Esophagus muscularis mucosa (tissue), 4 donors: ENCODE measurements at places on chromosomes 5 and 9. TPM values are rescaled to one million over a fixed set of nuclear protein-coding genes. Genes with fewer than 3 reads are reported as not detected.

- H3K27me3 ChIP-seq, result no peaks in the 10 kb centered on the region
- peaks cover 3% of the 10 kb centered on the region for H3K4me1 ChIP-seq
- peak; percentile 66 for DNase-seq
- no peak overlapping the region for H3K27ac ChIP-seq
- H3K36me3 ChIP-seq, result no peaks in the 10 kb centered on the region
Measured at GRCh38 chr5:72015103-72015548, 92.1 kb upstream of the MAP1B start.

DNA sequence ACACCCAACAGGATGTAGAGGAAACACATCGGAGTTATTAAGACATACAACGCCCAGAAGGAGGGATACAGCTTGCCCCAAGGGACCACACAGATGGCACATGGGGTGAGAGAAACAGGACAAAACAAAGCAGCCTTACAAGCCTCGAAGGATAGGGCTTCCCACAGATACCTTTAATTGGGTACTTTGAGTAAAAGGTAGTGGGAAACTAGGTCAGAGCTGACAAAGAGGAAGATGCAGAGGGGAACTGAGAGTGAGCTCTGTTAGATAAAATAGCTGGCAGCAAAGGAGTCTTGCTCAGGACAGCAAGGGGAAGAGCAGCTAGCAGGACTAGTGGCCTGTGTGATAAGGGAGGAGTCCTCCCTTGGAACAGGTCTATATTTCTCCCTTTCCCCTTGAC, 48.2 kb downstream of the OTP start:
- H3K27ac ChIP-seq, result no peak overlapping the region
- no peaks in the 10 kb centered on the region for H3K4me1 ChIP-seq
- no peak overlapping the region for H3K4me3 ChIP-seq
- no peaks in the 10 kb centered on the region for H3K27me3 ChIP-seq
- DNase-seq, result no peak

GRCh38 chr5:137822158-137822764, 45.4 kb upstream of the MYOT start:
- no peak for DNase-seq
- H3K27me3 ChIP-seq, result no peaks in the 10 kb centered on the region

GRCh38 chr5:57692582-57693487, 210.2 kb upstream of the ACTBL2 start:
- H3K4me3 ChIP-seq, result no peak overlapping the region
- no peaks in the 10 kb centered on the region for H3K36me3 ChIP-seq
- peak overlapping the region; percentile 25 for H3K27ac ChIP-seq
- H3K27me3 ChIP-seq, result no peaks in the 10 kb centered on the region
- peaks cover 49% of the 10 kb centered on the region for H3K4me1 ChIP-seq
- no peak for DNase-seq

The FOXD4L6 gene
- 0.33 TPM for total RNA-seq

GRCh38 chr5:139784488-139784887, 11.1 kb upstream of the PSD2 start:
- no peaks in the 10 kb centered on the region for H3K27me3 ChIP-seq
- H3K27ac ChIP-seq, result no peak overlapping the region
- H3K4me3 ChIP-seq, result no peak overlapping the region
- H3K36me3 ChIP-seq, result no peaks in the 10 kb centered on the region

DNA sequence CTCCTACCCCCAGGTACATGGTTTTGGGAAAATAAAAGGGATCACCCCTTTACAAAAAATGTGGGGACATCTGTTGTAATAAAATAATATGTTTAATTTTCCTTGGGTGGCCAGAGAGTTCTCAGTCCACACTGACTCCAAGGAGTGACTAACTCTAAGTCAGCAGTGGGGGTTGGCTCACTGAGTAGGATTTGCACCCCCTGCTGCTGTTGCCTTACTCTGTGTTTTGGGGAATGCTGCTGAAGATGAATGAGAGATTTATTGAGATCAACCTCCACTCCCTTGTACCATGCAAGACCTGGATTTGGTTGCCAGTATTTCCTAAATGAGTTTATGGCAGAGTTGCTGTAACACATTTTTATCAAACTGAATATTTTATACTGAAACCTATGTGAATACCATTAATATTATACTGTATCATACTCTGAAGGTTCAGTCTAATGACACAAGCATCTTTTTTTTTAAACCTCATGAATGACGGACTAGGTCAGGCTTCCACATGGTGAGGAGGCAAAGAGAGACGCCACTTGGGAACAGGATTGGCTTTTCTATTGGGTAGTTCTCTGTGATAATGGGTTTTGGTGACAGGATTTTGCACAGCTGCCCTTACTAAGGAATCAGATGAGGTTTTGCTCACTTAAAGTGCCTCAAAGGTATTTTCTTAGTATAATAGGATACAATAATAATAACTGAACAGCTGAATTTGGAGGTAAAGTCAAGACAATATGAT, 121.3 kb upstream of the OSMR start:
- H3K27me3 ChIP-seq, result no peaks in the 10 kb centered on the region
- no peak overlapping the region for H3K4me3 ChIP-seq
- no peak for DNase-seq
- H3K27ac ChIP-seq, result no peak overlapping the region
- peaks cover 7% of the 10 kb centered on the region for H3K4me1 ChIP-seq
- H3K36me3 ChIP-seq, result no peaks in the 10 kb centered on the region

GRCh38 chr9:113403646-113404045, 2.6 kb upstream of the ALAD start:
- H3K36me3 ChIP-seq, result peaks cover 4% of the 10 kb centered on the region
- H3K4me3 ChIP-seq, result no peak overlapping the region
- H3K27me3 ChIP-seq, result no peaks in the 10 kb centered on the region
- DNase-seq, result no peak
- H3K27ac ChIP-seq, result no peak overlapping the region
- H3K4me1 ChIP-seq, result peaks cover 26% of the 10 kb centered on the region

- no peak overlapping the region for H3K27ac ChIP-seq
- H3K4me3 ChIP-seq, result no peak overlapping the region
- H3K27me3 ChIP-seq, result no peaks in the 10 kb centered on the region
- H3K4me1 ChIP-seq, result peaks cover 17% of the 10 kb centered on the region
- H3K36me3 ChIP-seq, result no peaks in the 10 kb centered on the region
Measured at GRCh38 chr9:77505232-77505631, 142.9 kb downstream of the GNA14 start.

The BRINP1 gene
- total RNA-seq, result not detected

- no peaks in the 10 kb centered on the region for H3K4me1 ChIP-seq
- no peaks in the 10 kb centered on the region for H3K27me3 ChIP-seq
- H3K36me3 ChIP-seq, result no peaks in the 10 kb centered on the region
- H3K27ac ChIP-seq, result no peak overlapping the region
- DNase-seq, result no peak
Measured at GRCh38 chr5:23268136-23268535, 239.3 kb upstream of the PRDM9 start.

- no peak for DNase-seq
- no peaks in the 10 kb centered on the region for H3K36me3 ChIP-seq
- peak overlapping the region; percentile 20 for H3K27ac ChIP-seq
- peaks cover 34% of the 10 kb centered on the region for H3K4me1 ChIP-seq
- no peaks in the 10 kb centered on the region for H3K27me3 ChIP-seq
Measured at GRCh38 chr9:84670138-84671041, 861 bp downstream of the NTRK2 start.

The SLC4A9 gene
- not detected for total RNA-seq

The CYLC2 gene
- not detected for total RNA-seq

- no peaks in the 10 kb centered on the region for H3K36me3 ChIP-seq
- H3K27me3 ChIP-seq, result no peaks in the 10 kb centered on the region
- no peak for DNase-seq
- no peak overlapping the region for H3K4me3 ChIP-seq
Measured at GRCh38 chr9:37565661-37566618, 10.2 kb downstream of the FBXO10 start.

- H3K4me1 ChIP-seq, result no peaks in the 10 kb centered on the region
- DNase-seq, result no peak
- no peak overlapping the region for H3K4me3 ChIP-seq
- no peak overlapping the region for H3K27ac ChIP-seq
Measured at GRCh38 chr5:166594567-166594966, 1696.9 kb upstream of the WWC1 start.

DNA sequence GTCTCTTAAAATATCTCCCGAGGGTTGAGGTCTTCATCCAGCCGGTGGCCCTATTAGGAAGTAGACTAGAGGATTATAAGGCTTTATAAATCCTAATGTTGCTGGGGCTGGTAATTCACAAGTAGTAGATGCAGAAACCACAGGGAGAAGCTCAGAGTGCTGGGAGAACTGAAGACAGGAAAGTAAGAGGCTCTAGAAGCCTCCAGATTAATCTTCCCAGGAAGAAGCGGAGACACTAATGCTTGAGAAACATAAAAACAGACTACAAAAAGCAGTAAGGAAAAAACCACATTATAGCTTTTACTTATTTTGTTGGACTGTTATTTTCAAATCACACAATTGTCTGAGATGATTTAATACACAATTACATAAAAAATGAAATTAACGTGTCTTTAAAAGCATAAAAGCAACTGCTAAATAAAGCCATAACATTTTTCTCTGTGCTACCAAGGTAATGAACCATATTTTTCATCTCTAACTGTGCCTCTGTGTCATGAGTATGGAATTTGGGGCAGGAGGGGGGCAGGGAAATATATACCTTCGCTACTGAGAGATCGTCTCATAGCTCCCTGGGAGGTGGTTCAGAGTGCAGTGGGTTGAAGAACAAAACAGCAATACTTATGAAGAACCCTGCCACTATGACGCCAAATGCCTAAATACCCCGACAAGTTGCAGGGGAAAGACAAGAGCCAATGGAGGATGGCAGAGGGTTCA, 806.2 kb upstream of the WWC1 start:
- no peaks in the 10 kb centered on the region for H3K27me3 ChIP-seq
- H3K27ac ChIP-seq, result no peak overlapping the region
- DNase-seq, result no peak
- no peaks in the 10 kb centered on the region for H3K36me3 ChIP-seq
- no peaks in the 10 kb centered on the region for H3K4me1 ChIP-seq

- H3K4me3 ChIP-seq, result no peak overlapping the region
- no peaks in the 10 kb centered on the region for H3K27me3 ChIP-seq
- DNase-seq, result no peak
- no peaks in the 10 kb centered on the region for H3K4me1 ChIP-seq
- H3K27ac ChIP-seq, result no peak overlapping the region
- H3K36me3 ChIP-seq, result no peaks in the 10 kb centered on the region
Measured at GRCh38 chr5:42779083-42779482, 22.5 kb downstream of the CCDC152 start.

DNA sequence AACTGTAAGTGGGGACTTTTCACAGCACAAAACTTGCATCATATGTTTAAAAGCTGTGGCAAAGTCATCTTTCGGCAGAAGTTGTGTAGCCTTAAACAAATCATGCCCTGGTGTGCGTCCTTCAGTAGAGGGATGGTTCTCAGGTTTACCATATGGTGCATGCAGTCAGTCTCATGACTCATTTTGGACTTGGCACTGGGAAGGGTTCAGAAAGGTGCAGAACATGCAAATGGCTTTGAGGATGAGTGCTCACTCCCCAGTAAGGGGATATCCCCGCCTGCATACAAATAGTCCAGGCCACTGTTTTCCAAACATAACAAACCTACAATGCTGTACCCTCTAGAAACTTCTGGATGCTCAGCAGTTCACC, 260.3 kb downstream of the NDUFS4 start:
- no peak overlapping the region for H3K4me3 ChIP-seq
- H3K27ac ChIP-seq, result no peak overlapping the region
- no peaks in the 10 kb centered on the region for H3K4me1 ChIP-seq
- H3K27me3 ChIP-seq, result no peaks in the 10 kb centered on the region
- no peaks in the 10 kb centered on the region for H3K36me3 ChIP-seq

DNA sequence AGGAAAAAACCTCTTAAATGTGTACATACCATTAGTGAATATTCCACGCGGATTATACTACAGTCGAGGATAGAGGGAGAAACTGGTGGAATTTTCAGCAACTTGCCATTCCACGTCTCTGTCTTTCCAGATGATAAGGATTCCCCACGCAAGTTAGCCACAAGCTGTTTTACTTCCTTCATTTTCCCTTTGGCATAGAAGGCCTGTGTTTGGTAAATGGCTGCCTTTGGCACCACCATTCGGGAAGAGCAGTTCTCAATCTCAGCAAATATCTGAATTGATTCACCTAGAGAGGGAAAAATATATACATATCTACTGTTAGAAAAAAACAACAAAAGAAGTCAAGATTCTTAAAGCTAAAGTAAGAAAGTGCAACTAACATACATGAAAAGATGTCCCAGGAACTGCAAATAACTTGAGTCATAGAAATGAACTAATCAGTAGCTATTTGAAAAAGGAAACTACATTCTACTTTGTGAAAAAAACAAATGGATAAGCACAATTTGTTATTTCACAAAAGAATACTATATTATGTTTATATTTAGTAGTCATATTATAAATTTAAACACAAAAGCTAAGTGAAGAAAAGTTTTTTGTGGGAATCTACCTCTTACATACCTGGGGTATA, 8.1 kb downstream of the ARRDC3 start:
- peak overlapping the region; percentile 28 for H3K27ac ChIP-seq
- peaks cover 65% of the 10 kb centered on the region for H3K4me1 ChIP-seq
- DNase-seq, result no peak
- H3K36me3 ChIP-seq, result peaks cover 72% of the 10 kb centered on the region
